ENCODE measurements at places on chromosomes 2 and 18.

- DNase-seq = no peak
These were observed 89.8 kb upstream of the NEUROD1 start for GRCh38 chr2:181770150-181770549.

- no peak for DNase-seq
These were observed 632.5 kb downstream of the BCL11A start for GRCh38 chr2:59920961-59921360.

- no peak for DNase-seq
These were observed 342.9 kb downstream of the SPAG16 start for GRCh38 chr2:213627054-213627710.

- no peak for DNase-seq
These were observed 94.6 kb downstream of the CERS6 start for GRCh38 chr2:168550670-168551069.

DNA sequence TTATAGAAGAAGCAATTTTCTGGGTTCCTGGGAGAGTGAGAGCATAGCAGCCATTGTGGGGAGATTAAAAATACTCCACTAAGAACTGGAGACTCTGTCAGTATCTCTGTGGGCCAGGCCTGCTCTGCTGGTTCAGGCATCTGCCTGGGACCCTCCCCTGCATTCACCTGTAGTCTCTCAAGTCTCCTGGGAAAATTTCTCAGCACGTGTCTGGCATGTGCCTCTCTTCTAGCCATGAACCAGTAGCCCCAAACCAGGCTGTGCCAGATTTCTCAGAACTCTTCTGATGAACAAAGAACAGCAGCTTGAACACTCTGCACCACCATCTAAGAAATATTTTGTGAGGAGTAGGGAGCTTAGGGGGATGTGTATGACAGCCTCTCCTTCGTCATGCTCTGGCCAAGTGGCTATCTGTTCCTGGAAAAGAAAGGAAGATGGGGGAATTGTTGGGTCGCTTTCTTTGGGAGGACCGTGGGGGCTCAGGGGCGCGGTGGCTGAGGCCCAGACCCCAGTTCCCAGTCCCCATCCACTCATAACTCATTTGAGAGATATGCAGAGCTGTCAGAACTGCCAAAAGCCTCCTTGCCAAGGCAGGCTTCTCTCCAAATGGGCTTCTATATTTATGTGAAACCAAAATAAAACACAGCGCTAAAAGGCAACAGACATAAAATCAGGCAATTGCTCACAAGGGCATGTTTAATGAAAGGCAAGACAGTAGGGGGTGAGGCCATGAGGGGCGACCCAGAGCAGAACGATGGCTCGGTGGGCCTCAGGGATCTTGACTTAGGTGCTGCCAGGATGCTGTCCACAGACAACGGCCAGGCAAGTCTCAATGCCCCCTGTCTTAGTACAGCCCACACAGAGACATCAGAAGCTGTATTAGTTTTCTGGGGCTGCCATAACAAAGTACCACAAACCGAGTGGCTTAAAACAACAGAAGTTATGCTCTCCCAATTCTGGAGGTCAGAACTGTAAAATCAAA lies 114.7 kb upstream of the TNP1 start:
- no peak for DNase-seq

DNA sequence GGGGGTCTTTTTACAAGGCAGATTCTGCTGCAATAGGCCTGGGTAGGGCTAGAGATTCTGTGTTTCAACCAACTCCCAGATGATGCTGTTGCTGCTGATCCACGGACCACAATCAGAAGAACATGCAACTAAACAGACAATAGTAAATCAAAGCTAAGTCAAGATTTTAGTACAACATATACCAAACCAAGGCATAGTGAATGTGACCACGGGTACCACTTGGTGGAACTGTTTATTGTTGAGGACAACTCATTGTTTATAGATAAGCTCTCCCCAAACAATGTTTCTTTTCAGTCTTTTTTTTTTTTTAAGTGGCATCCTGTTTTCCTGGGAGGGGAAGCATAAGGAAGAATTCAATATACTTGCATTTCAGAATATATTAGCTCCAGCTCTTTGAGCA lies 36.0 kb upstream of the DARS1 start:
- DNase-seq = no peak

DNA sequence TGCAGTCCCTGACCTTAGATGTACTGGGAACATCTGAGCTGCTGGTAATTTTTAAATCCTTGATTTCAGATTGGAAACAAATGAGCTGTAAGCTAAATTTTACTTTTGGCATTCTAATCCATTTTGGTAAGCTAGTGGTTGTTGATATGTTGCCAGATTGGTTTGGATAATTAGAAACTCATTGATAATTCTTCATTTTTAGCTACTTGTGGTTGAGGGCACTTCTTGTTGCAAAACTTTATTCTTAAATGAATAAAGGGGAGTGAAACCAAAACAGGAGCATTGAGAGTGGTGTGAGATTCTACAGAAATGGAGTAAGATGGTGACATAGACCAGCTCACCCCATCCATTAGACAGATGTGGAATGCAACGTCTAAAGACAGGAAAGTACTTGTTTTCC lies 64.5 kb downstream of the ITGB1BP1 start:
- DNase-seq = no peak

- peak; percentile 59 for DNase-seq
These were observed 726.0 kb upstream of the RAB6C start for GRCh38 chr2:129253461-129253812.

DNA sequence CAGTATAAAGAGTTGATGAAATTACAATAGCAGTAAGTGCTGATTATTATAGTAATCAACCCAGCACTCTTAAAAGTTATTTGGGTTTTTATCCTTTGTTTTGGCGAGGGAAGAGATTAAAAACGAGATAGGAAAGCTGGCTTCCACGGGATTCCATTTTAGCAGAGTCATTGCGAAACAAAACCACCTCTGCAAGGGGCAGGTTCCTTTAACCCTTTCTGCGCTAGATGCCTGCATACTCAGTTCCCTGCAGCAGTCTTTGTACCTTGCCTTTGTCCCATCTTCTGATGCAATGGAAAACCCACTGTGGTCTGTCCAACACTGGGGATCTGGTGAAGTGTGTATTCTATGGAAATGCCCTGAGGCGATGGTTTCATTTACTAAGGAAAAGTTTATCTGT lies 2.7 kb downstream of the YPEL5 start:
- no peak for DNase-seq

DNA sequence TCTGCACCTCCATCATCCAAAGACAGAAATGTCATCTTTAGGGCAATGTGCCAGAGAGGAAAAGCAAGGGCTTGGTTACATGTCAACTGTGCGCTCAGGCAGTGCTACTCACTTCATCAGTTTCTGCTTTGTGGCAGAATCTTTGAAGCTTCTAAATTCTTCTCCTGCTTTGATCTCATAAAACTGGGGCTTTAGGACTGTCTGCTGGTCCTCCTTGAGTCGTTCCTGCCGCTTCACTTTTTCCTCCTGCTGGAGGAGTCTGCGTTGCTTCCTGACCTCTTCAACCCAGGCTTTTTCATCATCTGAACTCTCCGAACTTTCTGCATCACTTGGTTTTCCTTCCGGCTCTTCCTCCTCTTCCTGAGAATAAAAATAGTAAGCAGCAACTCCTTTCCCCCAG lies 100.8 kb downstream of the NOL10 start:
- no peak for DNase-seq

DNA sequence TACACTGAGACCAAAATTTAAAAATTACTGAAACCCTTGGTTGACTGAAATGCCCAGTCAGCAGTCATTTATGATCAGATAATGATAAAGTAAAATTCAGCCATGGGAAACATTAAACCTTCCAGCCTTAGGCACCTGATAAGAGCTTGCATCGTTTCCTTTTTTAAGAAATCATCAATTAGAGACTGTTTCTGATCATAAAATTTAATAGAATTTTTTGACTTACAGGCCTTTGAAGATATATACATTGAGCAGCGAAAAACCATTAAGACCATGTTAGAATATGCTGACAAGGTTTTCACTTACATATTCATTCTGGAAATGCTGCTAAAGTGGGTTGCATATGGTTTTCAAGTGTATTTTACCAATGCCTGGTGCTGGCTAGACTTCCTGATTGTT lies 99.6 kb upstream of the CSRNP3 start:
- DNase-seq = no peak

GRCh38 chr2:68441994-68442322 lies 25.1 kb downstream of the FBXO48 start:
- DNase-seq = no peak

DNA sequence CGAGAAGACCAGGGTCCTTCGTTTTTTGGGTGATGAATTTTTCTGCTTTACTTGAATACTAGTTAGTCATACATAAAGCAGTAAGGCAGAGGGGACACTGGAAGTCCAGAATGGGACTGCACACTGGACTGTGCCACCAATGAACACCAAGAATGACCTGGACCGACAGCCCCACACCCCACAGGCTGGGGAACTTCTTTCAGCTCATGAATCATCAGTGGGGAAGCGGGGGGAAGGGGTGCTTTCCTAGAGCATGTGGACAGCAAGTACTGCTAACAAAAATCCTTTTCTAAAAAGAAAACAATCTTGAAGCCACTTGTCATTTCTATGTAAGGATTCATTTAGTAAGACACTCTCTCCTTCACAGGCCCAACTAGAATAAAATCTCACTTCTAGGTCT lies 86.0 kb downstream of the DTNB start:
- no peak for DNase-seq

- no peak for DNase-seq
These were observed 43.5 kb downstream of the DHRS9 start for GRCh38 chr2:169112841-169113240.

GRCh38 chr2:75002007-75002406 lies 43.6 kb downstream of the POLE4 start:
- no peak for DNase-seq

GRCh38 chr18:48803951-48804855 lies 146.6 kb downstream of the SMAD7 start:
- peak; percentile 34 for DNase-seq

DNA sequence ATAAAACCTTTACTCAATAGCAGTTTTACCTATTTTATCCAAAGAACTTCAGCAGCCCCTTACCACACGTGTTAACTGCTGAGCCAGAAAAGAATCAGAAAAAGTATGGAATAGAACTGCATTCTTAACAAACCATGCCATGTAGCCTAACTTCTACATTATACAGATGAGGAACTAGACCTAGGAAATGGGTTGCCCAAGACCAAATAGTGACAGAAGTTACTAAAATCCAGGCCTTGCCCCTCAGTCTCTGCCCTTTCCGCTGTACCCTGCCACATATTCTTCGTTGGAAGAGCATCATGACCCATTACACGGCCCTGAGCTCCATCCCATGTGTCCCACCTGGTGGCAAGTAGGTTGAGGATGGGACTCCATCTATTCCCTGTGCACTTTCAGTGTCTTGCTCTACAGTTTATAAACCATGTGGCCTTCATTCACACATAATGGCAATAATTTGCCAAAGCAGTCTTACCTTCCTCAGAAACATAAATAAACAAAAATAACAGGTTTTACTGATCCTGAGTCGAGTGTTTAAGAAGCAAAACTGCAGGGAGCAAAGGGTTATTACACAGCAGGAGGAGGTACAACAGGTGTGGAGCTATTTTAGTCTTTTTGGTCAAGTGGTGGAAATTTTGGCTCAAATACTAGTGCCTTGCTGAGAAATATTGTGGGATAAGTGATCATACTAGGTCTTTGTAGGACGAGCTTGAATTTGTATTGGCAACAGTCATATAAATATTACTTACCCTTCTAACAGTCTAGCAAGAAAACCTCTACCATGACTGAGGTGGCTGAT lies 46.5 kb downstream of the HNRNPLL start:
- no peak for DNase-seq

- DNase-seq = no peak
These were observed 478.8 kb downstream of the PTPRM start for GRCh38 chr18:8045884-8046281.

DNA sequence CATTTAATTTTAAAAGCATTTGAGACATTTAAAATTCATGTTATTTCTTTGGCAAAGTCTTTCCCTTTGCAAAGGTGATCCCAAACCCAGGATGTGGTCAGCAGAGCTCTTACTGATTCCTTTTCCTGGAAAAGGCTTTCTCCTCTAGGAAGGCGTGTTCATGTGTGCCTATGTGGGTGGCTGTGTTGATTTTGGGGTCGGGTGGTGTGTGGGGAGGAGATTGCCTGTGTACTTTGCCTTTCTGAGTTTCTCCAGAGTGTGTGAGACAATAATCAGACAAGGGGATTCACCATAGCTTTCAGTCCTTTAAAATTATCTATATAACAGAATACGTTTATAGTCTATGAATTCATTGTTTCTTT lies 173.2 kb downstream of the SOCS6 start:
- no peak for DNase-seq

- DNase-seq = no peak
These were observed 273.3 kb downstream of the CD226 start for GRCh38 chr18:69674292-69674877.

DNA sequence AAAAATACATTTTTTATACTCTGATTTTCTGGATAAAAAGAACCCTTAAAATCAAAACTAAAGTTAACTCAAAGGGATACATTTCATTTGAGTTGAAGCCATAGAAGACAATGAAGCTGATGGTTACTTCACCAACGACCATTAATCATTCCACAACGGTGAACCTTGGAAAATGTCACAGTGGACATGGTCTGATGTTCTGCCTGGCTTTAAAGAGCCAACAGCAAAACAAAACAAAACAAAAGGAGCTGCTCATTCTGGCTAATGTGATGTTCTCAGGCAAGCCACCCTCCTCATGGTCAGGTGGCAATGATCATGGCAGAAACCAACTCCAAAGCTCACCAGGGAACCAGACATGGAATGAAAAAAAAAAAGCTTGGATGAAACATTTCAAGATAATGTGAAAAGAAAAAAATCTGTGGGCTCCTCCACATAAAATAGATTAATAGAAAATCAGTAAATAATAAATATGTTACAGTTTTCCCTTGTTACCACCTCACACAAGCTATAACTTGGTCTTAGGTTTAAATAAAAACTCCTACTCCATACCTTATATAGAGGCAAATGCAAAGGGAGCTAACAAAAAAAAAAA lies 90.1 kb upstream of the SERTAD2 start:
- no peak for DNase-seq

DNA sequence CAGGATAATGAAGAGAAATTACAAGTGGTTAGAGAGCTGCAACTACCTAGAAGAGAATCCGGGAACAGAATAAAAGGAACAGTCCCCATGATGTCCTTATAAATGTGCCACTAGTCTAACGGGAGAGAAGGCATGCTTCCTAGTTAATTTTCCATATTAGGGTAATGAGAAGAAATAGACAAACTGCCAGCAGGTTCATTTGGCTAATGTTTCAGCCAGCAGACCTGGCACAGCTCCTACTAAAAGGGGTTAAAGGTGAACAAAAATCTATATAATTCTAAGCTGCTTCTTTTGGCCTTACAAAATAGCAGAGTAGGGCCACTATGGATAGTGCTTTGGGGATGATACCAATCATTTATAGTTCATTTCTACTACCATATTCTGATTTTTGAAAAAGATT lies 845.3 kb upstream of the GCFC2 start:
- no peak for DNase-seq

GRCh38 chr2:227504700-227505099 lies 32.7 kb downstream of the AGFG1 start:
- DNase-seq = no peak

- no peak for DNase-seq
These were observed 6.7 kb upstream of the SMARCAL1 start for GRCh38 chr2:216405588-216405987.

- no peak for DNase-seq
These were observed 291.1 kb downstream of the MTX2 start for GRCh38 chr2:176560296-176560695.

GRCh38 chr18:21164548-21165095 lies 53.0 kb upstream of the ROCK1 start:
- no peak for DNase-seq

- DNase-seq = no peak
These were observed 20.8 kb downstream of the RBMS1 start for GRCh38 chr2:160472839-160473251.

GRCh38 chr2:112065486-112065885 lies 10.4 kb downstream of the TMEM87B start:
- DNase-seq = no peak

GRCh38 chr2:15058015-15058720 lies 425.7 kb downstream of the LRATD1 start:
- DNase-seq = no peak
